ENCODE measurements at places on chromosomes 6 and 20.

GRCh38 chr20:37669062-37669772 lies 24.6 kb upstream of the CTNNBL1 start:
- DNase-seq: no peak

- DNase-seq: peak; percentile 5
These were observed 64.8 kb downstream of the HCRTR2 start for GRCh38 chr6:55239099-55239498.

DNA sequence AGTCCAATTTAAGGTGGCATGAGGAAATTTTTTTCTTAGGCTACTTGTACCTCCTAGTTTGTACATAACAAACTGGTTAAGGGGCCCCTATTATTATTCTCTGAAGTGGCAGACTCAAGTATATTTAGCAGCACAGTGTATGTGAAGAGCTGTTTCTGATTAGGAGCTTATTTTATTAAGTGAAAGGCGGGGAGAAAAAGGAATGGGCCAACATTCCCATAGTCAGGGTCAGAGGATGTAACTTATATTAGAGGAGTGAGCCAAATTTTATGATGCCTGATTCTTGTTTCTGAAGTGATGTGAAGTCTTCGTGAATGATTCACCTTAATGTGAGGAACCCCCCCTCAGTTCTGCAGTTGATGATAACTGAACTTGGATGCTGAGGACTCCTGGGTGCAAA lies 2.8 kb downstream of the HECA start:
- DNase-seq: peak; percentile 59

DNA sequence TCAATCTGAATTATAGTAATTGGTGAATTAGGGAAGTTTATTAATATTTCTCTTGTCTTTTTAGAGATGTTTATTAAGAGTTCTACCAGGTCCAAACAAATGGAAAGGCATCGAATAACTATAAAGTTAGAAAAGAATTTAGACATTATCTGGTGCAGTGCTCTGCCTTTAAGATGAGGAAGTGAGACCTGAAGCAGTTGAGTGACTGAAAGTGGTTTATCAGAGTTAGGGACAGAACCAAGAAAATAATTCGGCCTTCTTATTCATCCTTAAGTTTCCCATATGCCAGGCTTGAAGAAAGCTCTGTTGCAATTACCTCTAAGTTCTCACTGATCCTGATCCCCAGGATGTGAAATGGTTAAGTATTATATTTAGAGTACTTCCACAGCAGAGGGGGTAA lies 94.2 kb upstream of the FLRT3 start:
- no peak for DNase-seq

DNA sequence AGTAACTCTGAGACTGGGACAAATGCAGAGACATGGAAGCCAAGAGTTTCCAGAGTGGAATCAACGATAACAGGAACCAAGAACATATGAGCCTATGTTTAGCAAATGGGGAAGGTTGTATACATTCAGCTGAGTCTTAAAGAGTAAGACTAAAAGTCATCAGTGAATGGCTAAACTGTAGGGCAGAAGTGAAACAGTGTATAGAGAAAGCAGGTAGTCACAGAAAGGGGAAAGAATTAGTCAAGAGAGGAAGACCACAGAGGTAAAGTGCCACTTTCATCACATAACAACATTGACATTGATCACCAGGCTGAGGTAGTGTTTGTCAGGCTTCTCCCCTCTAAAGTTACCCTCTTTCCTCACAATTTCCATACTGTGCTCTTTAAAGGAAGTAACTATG lies 306.5 kb upstream of the SPTLC3 start:
- no peak for DNase-seq

DNA sequence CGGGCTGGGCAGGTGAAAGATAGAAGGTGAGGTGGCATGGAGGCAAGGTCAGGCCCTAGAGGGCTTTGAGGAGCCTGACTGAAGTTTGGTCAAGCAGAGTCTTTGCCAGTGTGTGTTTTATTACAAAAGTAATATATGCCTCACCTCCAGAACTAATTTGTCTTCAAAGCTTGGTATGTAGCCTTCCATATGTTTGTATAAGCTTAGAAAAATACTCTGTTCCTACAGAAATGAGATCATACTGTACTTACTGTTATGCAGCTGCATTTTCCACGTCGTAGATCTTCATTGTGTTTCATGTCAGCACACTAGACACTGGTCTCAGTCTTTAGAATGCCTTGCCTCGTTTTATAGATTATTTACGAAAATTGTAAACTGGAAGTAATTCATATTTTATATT lies 61.8 kb downstream of the ANKS1A start:
- DNase-seq: no peak

- no peak for DNase-seq
These were observed 155.2 kb upstream of the PRSS16 start for GRCh38 chr6:27092316-27092692.

DNA sequence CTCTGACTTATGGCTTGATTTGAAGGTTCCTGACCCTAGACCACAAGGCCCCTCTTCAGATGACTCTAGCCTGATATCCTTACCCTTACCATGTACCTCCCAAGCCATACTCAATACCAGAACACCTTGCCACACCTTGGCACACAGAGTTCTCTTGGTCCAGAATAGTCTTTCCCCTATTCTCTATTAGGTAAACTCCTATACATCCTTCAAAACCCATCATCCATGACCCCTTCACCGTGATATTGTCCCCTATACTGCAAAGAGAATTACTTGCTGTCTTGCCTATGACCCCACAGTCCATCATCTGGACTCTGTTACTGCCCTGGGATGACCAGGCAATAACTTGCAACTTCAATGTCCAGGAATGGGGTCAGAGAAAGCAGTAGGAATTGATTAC lies 31.8 kb upstream of the DSN1 start:
- no peak for DNase-seq

DNA sequence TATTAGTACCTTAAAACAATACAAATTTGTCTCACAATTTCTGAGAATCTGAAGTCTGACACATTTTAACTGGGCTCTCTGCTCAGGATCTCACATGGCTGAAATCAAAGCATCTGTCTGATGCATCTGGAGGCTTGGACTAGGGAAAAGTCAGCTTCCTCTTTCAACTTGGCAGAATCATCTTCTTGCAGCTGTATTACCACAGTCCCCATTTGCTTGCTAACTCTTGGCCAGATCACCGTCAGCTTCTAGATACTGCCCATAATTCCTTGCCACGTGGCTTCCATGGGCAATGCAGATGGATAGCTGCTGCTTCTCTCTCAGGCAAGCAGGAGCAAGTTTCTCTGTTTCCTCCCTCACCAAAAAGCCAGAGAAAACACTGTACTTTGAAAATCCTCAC lies 1106.4 kb upstream of the CITED2 start:
- DNase-seq: peak; percentile 37

DNA sequence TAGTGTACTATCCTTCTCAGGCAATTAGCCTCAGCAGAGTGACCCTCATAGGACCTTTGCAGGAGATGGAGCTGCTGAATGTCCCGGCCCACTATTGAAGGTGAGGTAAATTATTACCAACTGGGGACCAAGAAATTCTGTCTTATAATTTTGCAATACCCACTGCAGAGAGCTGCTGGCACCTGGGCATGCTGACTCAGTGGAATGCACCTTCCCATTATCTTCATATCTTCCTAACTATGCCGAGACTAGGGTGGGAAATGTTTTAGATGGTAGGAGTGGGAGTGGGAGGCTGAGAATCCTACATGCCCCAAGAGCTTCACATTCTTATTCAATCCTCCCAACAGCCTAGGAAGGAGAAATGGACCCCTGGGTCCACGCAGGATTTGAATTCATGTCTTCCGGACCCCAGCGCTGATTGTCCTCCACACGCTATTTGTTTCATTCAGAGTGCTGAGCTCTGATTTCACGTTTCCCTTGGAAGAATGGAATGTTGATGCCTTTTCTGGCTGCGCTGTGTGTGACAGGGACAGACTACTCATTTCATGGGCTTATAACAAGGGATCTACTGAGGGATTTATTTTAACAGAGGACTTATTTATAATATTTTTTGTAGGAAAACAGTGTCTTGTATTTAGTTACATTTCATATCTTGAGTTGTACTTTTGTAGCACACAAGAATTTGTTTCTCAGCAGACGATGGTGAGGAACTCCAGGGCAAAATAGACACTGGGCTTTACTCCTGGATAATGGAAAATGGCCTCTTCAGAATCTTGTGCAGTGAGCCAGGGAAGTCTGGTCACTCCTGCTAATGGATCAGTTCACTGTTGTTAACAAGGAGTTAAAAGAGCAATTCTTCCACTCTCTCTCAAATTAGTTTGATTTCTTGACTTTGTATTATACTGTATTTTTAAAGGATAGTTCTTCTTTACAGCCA lies 66.4 kb downstream of the FYN start:
- no peak for DNase-seq

DNA sequence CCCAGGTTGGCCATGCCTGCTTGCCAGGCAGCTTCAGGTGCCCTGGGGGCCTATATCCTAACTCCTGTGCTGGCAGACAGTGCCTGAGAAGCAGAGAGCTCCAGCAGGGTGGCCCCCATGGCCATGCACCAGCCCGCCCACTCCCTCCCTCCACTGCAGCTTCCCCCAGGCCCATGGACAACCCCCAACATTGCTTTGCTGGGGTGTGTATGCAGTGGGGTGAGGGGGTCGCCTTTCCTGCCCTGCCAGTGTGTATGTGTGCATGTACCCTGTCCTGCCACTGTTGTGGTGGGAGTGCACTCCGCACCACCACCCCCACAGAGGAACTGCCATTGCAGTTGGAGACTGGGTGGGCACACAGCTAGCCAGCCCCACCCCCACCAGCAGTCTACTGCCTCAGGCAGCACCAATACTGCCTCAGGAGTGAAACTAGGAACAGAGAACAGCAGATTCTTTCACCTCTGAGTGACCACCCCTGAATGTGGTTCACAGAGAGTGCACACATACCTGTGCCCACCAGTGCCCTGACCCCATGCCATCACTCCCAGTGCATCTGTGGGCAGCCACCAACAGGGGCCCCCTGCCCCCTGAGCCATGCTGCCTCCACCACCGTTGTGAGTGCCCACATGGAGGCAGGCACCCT lies 151.1 kb downstream of the LRRC1 start:
- no peak for DNase-seq

DNA sequence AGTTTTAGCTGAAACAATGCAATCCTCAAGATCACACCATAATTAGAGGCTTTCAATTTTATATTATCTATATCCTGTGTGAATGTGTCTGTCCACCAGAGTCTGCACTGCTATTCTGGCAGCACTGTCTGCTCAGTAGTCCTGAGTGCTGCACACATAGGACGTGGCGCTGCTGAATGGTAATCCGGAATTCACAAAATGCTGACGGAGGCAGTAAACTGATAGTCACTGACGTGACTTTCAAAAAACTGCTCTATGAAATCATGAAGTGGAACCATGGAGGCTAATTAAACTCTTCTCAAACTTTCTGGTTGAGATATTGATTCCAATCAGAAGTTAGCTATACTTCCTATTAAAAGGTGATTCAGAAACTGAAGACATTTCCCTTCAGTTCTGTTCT lies 190.8 kb upstream of the NOX3 start:
- no peak for DNase-seq

GRCh38 chr20:45842169-45842812 lies 8.7 kb downstream of the SNX21 start:
- no peak for DNase-seq

DNA sequence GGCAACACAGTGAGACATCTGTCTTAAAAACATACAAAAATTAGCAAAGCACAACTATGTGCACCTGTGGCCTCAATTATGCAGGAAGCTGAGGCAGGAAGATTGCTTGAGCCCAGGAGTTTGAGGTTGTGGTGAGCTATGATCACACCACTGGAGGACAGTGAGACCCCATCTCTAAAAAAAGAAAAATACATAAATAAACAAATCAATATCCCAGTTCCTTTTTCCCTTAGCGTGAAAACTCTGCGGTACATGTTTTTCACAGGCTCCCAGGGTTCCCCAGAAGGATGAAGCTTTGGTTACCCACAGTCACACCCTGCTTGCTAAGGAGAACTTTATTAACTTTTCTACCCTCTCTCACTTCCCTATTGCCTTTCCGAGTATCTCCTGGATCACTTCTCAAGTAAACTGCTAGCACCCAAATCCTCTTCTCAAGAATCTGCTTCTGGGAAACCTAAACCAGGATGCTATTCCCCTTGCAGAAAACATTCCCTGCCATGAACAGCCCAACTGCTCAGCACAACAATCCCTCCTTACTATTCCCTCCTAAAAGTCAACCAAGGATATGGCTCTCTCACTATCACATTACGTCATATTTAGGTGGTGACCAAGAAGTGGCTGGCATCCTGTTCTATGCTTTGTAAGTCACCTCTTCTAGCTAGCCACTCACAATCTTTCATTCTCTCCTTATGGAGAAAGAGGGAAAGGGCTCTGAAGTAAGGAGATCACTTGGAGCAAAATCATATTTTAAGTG lies 122.4 kb downstream of the IPCEF1 start:
- no peak for DNase-seq

DNA sequence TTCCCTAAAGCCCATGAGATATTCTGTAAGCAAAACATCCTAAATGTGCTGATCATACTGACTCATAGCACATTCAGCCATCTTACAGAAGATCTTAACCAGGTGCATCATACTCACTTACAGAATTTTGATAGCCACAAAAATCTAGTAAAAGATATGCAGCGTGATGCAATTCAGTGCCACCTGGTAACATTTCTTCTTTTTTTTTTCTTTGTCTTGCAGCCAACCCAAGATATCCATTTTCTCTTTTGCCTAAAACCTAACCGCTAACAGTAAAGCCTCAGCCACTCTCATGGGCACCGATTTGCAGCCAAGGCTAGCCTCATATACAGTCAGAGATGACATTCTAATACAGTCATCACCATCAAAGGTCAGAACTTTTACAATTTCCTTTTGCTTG lies 293.3 kb downstream of the HACE1 start:
- DNase-seq: no peak

- no peak for DNase-seq
These were observed 40.4 kb upstream of the KIF25 start for GRCh38 chr6:167956983-167957492.

- DNase-seq: no peak
These were observed 77.0 kb downstream of the SLC24A3 start for GRCh38 chr20:19289451-19289850.

DNA sequence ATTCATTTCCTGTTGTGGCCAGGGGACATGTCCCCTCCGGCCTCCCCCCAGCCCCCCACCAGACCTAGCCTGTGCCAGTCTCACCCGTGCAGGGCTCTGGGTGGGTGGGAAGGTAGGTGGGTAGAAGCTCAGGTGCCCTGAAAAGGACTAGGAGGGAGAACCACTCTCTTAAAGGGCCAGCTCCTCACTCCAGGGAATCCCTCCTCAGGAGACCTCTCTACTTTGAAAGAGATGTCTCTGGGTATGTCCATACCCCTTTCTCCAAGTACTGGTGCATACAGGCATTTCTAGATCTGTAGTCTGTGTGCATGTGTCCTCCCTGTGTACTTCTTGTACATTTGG lies 60.8 kb upstream of the EPB41L1 start:
- DNase-seq: no peak

- no peak for DNase-seq
These were observed 6.4 kb downstream of the SLC2A12 start for GRCh38 chr6:134046054-134046453.

GRCh38 chr20:208942-209566 lies 18.0 kb upstream of the DEFB129 start:
- peak; percentile 32 for DNase-seq

DNA sequence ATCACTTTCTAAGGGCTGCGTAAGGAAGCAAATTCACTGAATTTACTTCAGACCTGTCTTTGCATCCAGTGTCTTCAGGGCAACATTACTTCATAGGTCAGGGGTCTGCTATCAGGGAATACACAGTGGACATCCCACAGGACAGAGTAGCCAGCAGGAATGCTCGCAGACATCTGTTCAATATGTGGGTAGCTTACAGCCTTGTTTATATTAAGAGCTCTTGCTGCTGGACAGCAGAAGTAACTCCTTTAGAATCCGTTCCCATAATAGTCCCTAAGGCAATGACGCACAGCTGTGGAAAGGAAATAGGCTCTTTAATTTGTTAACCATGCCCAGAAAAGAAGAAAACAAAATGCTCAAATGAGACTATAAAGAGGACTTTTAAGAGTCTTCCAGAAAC lies 198.7 kb downstream of the MOXD1 start:
- DNase-seq: no peak
